CD4-positive, alpha-beta T cell treated with Interleukin-12 subunit alpha and Interleukin-12 subunit beta, for 1 hour (primary cell): ENCODE measurements at places on chromosomes 3 and 15.

DNA sequence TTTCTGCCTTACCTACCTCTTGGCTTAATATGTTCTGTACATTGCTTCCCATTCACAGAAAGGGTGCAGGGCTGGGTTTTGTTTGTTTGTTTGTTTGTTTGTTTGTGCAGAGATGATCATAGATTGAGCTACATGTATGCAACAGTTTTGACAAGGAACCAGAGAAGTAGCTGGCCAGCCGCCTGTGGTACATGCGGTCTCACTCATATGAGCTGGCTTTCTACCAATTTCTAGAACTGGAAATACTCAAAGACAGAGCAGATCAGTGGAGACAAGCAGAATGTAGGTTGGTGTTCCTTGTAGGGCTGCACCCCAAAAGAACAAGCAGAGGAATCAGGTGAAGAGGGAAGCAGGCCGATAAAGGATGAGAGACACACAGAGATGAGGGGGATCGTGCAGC, 502.7 kb downstream of the SOX2 start:
- no peak for DNase-seq

DNA sequence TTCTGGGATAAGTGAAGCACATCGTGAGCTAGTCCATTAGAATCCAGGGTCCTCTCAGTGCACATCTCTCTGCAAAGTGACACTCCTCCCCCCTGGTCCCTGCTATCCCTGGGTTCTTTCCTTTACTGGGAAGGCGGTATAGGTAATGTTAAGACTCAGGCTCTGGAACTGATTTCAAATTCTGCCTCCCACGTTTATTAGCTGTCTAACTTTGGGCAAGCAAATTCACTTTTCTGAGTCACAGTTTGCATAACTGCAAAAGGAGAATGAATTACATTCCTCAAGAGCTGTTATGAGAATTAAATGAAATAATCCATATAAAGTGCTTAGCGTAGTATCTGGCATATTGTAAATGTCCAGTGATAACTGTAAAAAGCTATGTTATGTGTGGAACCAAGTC, 168.1 kb upstream of the LRRN1 start:
- DNase-seq, result no peak

- peak; percentile 73 for DNase-seq
Measured at GRCh38 chr3:129016356-129016719, 15.2 kb downstream of the EFCC1 start.

- no peak for DNase-seq
Measured at GRCh38 chr15:62976301-62976881, 66.2 kb upstream of the TPM1 start.

DNA sequence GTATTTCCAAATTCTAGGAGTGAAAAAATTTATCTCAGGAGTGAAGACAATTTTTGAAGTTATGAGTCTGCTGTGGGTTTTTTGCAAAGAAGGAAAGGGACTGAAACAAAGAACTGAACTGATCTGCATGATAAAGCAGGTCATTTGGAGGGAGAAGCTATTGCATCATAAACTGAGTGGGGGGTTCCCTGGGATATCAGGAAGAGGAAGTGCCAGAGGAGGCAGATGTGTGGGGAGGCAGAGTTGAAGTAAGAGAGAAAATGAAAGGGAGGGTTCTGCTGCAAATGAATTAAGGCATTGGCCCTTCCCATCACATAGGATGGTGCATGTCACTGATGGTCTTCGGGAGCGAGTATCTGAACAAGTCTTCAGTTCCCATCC, 379.2 kb downstream of the VPS13C start:
- no peak for DNase-seq

DNA sequence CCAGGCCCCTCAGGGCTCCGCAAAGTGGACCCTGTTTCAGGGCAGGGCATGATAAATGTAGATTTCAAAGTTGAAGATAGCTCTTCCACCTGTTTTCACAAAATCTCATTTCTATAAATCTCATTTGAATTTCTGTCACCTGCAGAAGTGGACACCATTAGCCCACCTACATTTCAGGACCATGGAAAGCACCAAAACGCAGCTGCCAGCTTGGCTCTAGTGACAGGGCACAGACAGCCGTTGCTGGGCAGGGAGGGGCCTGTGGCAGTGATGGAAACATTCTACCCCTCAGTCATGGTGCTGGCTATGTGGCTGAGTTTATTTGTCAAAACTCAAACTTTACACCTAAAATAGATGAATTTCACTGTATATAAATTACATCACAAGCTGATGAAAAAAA, 40.4 kb downstream of the PRR23E start:
- DNase-seq, result no peak

GRCh38 chr3:9222956-9223639, 26.3 kb downstream of the SRGAP3 start:
- DNase-seq, result no peak

DNA sequence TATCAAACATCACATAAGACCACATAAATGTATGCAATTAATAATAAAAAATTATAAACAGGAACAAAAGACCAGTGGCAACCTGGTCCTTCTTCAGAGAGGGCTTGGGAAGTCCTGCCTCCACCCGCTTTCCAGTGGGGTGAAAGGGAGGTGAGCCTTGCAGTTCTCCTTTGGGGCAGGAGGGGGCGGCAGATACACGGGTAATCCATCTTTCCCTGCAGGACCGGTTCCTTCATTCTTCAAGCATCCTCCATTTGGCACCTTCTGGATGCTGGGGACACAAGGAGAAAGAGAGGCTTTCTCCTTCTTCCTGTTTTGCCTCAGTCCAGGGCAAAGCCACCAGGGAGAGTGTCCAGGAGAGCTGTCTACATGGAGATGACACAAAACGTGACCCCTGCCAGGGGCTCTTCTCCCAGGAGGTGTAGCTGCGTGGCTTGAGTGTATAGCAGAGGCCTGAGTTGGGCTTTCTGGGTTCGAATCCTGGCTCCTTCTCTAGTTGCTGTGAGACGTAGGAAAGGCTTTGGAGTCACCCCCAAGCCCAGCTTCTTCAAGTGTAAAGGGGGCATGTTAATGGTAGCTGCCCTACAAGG, 23.2 kb downstream of the RPLP1 start:
- DNase-seq, result peak; percentile 75

DNA sequence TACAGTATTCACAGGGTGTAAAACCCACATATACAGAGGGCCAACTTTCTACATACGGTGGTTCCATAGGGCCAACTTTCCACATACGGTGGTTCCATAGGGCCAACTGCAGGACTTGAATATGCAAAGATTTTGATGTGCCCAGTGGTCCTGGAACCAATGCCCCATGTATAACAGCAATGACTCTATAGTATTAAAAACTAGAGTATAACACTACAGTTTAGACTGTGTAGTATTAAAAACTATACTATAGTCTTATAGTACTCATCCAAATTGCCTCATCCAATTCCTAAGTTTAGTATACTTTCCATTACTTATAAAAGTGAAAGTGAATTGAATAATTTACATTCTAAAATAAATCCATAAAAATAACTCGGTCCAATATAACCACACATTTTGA, 75.9 kb downstream of the GSK3B start:
- no peak for DNase-seq

DNA sequence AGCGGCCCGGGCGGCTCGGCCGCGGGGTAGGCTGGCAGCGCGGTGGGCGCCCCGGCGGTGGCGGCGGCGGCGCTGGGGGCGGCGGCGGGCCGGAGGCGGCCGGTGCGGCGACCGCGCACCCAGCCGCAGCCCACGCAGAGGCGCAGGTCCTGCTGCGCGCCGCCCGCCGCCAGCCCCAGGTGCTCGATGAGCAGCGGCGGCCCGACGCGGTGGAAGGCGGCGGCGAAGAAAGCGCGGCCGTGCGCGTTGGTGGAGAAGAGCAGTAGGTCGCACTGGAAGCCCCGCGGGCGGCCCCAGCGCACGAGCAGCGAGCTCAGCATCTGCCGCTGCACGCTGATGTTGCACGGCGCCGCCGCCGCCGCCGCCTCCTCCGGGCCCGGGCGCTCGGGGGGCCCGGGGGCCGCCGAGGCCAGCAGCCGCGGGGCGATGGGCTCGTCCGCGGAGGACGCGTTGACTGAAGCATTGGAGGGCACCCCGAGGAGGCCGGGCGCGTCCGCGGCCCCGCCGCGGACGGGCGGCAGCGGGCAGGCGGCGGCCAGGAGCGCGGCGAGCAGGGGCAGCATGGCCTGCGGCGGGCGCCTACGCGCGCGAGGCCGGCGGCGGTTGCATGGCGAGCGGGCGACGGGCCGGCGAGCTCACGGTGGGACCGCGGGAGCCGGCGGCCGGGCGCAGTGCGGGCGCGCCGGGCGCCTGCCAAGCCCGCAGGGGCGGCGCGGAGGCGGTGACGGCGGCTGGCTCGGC, 452 bp downstream of the TMEM158 start:
- DNase-seq, result peak; percentile 14

DNA sequence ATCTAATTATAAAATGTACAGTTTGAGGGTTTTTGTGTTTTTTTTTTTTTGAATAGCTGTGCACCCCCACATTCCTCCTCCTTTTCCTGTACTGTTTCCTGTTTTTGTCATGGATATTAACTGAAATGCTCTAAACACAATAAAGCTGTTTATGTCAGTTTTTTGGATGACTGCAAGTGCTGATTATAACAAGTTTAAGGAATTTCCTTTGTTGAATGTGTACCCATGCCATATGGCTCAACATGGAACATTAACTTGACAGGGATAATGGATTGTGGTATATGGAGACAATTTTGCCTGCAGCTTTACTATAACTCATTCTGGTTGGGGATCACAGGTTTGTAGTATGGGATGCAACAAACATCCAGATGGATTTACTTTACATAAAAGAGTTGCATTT, 216.4 kb downstream of the TCF12 start:
- no peak for DNase-seq

GRCh38 chr3:17111586-17111985, 226.8 kb downstream of the PLCL2 start:
- no peak for DNase-seq

GRCh38 chr15:64749167-64749566, 26.2 kb downstream of the RBPMS2 start:
- DNase-seq, result no peak

DNA sequence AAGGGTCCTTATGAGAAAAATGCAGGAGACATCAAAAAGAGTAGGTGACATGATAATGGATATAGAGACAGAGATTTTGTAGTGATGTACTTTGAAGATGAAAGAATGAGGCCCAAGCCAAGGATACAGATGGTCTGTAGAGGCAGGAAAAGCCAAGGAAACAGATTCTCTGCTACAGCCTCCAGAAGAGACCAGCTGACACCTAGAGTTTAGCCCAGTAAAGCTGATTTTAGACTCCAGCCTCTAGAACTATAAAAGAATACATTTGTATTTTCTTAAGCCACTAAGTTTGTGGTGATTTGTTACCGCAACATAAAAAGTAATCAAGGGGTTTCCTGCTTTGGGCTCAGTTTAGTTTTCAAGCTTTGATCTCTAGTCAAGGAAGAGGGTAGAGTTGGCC, 64.8 kb downstream of the STRIT1 start:
- no peak for DNase-seq

- no peak for DNase-seq
Measured at GRCh38 chr3:10353160-10353559, 32.2 kb upstream of the SEC13 start.

- no peak for DNase-seq
Measured at GRCh38 chr3:69266585-69266984, 119.3 kb downstream of the FRMD4B start.

GRCh38 chr3:130529486-130530215, 12.7 kb downstream of the COL6A6 start:
- DNase-seq, result no peak

GRCh38 chr3:194300936-194301335, 50.2 kb downstream of the CPN2 start:
- no peak for DNase-seq

DNA sequence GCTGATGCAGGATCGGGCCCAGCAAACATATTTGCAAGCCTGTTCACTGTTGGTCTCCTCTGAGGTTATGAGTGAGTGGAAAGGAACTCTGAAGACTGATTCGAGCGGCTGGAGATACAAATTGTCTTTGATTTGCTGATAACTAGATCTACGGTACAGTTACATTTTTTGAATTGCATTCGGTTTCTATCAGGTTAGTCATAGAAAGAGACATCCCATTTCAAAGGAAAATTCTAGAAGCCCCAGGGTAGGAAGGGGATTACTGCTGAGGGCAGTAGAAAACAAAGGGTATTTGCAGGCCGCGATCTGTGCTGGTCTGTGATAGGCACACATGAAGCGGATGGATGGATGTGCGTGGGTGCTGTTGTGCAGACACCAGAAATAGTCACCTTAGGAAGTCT, 228.4 kb downstream of the ITPR1 start:
- DNase-seq, result no peak

DNA sequence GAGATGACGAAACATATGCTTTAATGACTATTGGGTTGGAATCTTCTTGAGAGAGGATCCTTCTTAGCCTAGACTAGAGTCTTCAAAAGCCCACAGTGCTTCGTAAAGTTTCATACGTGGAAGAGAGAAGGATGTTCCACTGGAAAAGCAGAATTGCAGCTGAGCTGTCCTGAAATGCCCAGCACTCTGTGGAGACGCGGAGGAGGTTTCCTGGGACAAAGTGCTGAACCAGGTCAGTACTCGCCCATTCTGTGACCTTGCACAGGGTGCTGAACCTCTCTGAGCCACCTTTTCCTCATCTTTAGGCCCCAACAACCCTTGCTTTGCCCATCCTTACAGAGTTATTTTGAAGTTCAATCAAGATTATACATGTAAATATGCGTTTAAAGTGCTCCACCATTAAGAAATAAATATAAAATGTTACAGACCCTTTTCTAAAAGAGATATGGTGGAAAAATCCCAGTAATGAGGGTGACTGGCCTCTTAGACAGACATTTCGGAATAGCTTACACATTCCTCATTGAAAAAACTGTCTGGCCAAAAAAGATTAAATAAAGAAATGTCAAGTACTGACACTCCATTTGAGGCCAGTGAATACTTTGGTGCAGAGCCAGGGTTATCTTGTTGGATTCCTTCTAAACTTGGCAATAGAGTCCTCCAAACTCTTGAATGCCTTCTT, 4.2 kb upstream of the MAGEF1 start:
- DNase-seq, result no peak

DNA sequence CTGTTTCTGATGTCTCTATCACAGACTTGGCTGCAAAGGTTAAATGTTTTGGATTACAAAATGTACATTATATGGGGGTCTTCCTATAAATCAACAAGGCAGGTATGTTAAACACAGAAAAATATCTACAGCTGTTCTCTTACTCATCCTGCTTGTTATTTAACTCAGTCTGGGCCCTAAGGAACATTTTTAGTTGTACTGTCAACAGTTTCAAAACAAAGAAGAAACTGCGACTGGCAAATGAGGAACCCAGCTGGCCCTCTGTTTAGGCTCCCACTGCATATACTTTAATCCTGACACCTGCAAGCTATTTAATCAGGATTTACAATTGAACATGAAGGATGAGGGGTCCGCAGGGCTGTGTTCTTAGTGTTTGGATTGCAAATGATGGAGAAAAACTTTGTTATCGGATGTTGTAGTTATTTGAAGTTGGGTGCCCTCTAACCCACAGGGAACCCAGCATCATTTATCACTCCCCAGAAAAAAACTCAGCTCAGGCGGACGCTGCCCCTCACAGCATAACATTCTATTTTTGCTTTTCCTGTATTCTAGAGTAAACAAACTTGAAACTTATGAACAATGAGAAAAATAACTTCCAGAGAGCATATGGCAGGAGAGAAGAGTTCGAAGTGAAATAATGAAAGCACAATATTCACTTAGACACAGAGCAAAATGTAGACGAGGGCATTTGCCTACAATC, 91.2 kb downstream of the POLR2M start:
- no peak for DNase-seq
